ENCODE measurements at places on chromosomes 6 and 20.

DNA sequence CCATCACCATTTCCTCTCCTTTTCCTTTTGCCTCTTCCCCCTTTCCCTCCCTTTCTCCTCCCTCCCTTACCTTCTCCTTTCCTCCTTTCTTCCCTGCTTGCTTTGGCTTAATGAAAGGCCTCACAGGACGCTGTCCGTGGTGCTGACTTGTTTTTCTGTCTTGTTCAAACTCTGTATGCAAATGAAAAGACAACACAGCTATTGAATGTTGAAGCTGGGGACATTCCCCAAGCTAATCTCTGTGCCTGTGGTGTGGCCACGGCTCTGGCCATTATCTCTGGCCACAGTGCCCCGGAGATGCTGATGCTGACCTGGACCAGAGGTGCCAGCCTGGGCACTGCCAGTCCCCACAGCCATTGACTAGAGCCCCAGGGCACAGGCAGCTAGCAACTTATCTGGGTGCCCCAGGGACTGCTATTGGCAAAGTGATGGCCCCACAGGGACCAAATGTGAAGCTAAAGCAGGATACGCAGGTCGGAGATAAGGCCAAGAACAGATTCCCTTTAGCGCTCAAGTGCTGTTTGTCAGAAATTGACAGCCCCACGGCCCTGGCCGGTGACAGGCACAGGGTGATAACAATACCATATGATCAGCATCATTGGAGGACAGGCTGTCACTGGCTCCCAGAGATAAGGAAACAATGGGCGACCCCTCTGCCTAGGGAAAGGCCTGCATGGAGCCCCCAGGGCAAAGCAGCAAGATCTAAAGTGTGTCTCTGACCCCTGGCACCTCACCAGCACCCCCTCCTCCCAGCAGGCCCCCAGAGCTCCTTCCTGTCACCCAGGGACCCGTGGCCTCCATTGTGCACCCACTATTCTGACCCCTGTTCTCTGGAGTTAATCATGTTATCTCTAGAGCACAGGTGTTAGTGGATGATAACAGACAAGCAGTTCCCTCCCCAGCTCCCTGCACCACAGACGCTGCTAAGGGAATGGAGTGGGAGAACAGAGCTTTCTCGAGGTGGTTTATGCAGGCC is 31.6 kb upstream of the SLC32A1 start:
- no peak for DNase-seq

GRCh38 chr6:21780679-21781078 is 187.1 kb downstream of the SOX4 start:
- DNase-seq, result no peak

GRCh38 chr6:96816301-96816817 is 20.9 kb downstream of the GPR63 start:
- DNase-seq, result no peak

GRCh38 chr20:51020657-51021056 is 2.2 kb downstream of the KCNG1 start:
- no peak for DNase-seq
